ENCODE measurements at places on chromosomes 7 and 10.

GRCh38 chr10:93999401-93999851 lies 5.7 kb downstream of the PLCE1 start:
- no peak for DNase-seq

DNA sequence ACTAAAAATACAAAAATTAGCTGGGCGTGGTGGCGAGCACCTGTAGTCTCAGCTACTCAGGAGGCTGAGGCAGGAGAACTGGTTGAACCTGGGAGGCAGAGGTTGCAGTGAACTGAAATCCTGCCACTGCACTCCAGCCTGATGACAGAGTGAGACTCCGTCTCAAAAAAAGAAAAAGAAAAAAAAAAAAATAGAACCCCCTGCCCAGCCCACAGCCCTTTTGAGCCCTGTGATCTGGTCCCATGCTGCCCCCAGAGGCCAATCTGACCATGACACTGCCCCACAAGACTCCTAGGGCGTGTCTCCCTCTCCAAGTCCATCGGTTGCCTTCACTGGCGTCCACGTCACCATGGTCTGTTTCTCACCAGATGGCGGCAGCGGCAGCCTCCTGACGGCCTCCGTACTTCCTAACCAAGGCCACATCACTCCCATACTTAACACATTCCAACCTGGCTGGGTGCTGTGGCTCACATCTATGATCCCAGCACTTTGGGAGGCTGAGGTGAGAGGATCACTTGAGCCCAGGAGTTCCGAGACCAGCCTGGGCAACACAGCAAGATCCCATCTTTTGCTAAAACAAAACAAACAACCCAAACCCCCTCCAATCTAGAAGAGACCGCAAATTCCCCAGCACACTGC lies 18.0 kb downstream of the STX1A start:
- peak; percentile 10 for DNase-seq

- peak; percentile 57 for DNase-seq
These were observed 16.4 kb upstream of the FOXK1 start for GRCh38 chr7:4665661-4666060.

GRCh38 chr7:123771256-123771655 lies 22.5 kb upstream of the WASL start:
- DNase-seq, result no peak

DNA sequence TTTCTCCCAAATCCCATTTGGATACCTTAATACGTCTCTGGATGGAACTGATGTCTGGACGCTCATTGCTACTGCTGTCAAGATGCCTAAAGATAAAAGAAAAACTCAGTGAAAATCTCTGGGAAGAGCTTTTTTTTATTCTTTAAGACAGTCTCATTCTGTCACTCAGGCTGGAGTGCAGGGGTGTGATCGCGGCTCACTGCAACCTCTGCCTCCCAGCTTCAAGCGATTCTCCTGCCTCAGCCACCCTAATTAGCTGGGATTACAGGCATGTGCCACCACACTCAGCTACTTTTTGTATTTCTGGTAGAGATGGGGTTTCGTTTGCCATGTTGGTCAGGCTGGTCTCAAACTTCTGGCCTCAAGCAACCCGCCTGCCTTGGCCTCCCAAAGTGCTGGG lies 102.2 kb downstream of the NT5C2 start:
- DNase-seq, result no peak

DNA sequence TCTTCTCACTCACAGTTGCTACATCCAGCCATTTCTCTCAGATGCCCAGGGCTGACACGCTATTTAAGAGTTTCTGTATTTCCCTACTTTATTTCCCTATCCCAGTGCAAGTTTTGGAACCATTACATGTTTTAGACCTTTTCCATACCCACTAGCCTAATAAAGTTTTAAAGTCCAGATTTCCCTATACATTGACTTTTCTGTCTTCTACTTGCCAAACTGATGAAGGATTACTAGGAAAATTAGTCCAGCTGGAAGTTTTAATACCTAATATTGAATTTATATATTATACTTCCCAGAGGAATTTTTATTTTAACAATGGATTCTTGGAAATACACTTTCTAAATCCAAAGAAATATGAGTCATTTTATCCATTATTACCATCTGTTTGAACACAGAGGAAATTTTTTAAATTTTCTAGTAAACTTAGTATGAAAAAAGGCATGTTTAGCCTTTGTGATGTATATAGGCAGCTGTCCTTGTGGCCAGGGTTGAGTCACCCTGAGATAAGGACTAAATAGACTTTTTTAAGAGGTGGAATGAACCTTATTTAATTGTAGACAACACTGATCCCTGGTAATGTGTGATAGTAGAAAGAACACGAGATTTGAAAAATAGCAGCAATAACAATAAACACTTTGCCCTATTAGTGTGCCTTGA lies 205.0 kb downstream of the TFEC start:
- DNase-seq, result no peak

GRCh38 chr10:100774876-100775275 lies 29.5 kb downstream of the PAX2 start:
- DNase-seq, result no peak

DNA sequence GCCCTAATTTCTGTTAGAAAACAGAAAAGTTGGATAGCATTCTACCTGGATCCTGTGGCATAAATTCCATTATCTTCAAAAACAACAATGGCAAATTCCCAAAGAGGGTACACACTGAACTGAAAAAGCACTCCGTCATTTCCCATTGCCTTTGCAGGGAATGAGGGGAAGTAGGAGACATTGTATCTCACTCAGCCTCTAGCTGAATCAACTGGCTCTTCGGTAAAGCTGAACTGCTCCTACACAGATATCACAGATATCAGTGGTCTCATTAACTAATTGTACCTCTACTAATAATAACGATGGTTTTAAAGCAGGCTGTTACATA lies 64.2 kb upstream of the PRKAR2B start:
- DNase-seq, result no peak

DNA sequence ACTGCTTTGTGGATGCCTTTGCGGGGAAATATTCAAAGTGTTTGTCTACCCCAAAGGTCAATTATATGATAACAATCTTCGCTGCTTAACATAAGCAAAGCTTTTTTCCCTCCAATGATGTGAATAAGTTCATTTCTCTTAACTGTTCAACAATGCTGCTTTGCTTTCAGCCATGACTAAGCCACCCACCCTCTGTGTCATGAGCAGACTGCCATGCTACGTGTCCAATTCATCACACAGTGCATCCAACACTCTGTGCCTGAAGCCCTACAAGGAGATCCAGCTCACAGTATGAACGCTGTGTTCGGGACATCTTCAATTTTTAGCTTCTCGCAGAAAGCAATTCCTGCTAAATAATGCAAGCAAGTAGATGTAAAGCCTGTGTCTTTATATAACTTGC lies 5.7 kb upstream of the TAS2R40 start:
- no peak for DNase-seq

GRCh38 chr10:46283580-46284285 lies 3.1 kb upstream of the ANTXRL start:
- DNase-seq, result no peak

- DNase-seq, result peak; percentile 24
These were observed at the start of gene TLX1 for GRCh38 chr10:101130984-101131961. TLX1 (plus strand) TSS chr10:101131300; CDS start chr10:101131542, 242 bp downstream.

- DNase-seq, result peak; percentile 23
These were observed 299.8 kb downstream of the HGF start for GRCh38 chr7:81469869-81470723.

DNA sequence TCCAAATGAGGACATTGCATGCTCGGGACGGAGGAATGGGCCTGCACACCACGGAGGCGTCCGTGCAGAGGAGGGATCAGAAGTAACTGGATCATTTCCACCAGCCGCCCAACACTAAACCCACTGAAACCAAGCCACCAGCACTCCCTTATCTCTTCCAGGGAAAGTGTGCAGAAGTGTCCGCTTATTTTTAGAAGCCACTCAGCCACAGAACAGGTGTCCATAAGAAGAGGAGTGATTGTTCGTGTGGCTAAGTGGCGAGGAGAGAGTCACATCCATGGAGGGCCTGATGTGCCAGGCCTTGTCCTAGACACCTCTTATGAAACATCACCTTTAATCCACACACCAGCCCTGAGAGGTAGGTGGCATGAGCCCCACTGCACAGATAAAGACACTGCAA lies 407.9 kb upstream of the NPVF start:
- no peak for DNase-seq

- DNase-seq, result no peak
These were observed 275.3 kb downstream of the NRG3 start for GRCh38 chr10:82150123-82150900.
